RPMI8226 (cell line): ENCODE measurements at places on chromosomes 3 and 15.

- no peak for DNase-seq
These were observed 595.8 kb upstream of the NR2F2 start for GRCh38 chr15:95734422-95735316.

DNA sequence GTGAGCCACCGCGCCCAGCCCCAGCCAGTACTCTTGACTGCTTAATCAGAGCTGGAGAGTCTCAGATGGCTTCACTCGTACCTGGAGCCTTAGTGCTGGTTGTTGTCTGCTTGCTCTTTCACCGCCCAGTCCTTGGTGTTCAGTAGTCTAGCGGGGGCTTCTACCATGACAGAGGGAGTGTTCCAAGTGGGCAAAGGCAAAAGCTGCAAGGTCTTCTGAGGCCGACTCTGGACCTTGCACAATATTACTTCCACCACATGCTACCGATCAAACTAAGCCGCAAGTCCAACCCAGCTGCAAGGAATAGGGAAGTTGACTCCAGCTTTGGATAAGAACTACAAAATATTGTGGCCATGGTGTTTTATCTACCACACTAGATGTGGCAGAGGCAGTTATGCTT, 6.6 kb downstream of the PARL start:
- no peak for DNase-seq

- DNase-seq = no peak
These were observed 150.0 kb downstream of the ZNF609 start for GRCh38 chr15:64610257-64610919.

DNA sequence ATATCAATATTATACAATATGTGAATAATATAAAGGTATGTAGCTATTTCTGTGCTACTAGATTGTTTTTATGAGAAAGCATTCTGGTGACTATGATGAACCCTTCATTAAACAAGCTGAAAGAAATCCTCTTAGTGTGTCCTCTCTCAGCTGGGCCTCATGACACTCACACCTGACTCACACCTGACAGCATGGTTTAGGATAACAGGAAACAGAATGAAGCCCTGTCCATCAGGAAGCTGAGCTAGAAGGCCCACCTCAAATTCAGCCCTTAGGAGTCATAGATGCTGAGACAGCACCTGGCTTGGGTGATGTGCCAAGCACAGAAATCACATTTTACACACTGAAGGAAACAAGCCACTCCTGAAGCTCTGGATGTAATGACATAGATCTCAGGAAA, 30.8 kb downstream of the CHCHD4 start:
- peak; percentile 37 for DNase-seq
